ENCODE measurements at places on chromosomes 3 and 15.

DNA sequence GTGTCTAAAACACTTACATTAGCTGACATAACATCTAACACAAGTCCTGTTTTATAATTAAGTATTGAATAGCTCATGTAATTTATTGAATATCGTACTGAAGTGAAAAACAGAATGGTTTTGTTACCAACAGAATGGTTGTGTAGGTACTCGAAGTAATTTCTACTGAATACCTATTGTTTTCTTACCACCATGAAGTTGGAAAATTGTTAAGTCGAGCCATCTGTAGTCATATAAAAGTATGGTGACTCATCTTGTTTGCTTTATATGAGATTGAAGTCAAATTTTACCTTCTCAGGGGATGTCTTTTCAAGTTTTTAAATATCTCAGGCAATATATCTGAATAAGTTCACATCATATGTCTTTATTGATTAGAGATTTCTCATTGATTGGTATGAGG lies 37.6 kb downstream of the PIAS1 start:
- no peak for DNase-seq

DNA sequence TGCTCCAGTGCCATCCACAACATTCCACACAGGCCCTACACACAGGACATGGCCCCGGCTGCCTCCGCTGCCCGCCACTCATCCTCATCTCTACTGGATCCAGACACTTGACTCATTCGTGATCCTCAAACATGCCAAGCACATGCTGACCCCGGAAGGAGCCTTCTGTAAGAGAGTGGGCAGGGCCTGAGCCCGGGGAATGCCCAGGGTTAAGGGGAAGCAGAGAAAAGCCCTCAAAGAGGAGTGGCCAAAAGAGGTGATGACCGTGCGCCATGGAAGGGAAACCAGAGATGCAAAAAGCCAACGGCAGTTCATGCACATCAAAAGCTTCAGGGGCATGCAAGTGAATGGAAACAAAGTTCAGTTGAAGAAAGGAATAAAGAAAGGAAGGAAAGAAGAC lies 46.1 kb downstream of the RFTN1 start:
- DNase-seq: peak; percentile 35

GRCh38 chr3:150073031-150073430 lies 102.3 kb upstream of the PFN2 start:
- no peak for DNase-seq

GRCh38 chr15:66505430-66505811 lies 295 bp downstream of the ZWILCH start:
- DNase-seq: no peak

DNA sequence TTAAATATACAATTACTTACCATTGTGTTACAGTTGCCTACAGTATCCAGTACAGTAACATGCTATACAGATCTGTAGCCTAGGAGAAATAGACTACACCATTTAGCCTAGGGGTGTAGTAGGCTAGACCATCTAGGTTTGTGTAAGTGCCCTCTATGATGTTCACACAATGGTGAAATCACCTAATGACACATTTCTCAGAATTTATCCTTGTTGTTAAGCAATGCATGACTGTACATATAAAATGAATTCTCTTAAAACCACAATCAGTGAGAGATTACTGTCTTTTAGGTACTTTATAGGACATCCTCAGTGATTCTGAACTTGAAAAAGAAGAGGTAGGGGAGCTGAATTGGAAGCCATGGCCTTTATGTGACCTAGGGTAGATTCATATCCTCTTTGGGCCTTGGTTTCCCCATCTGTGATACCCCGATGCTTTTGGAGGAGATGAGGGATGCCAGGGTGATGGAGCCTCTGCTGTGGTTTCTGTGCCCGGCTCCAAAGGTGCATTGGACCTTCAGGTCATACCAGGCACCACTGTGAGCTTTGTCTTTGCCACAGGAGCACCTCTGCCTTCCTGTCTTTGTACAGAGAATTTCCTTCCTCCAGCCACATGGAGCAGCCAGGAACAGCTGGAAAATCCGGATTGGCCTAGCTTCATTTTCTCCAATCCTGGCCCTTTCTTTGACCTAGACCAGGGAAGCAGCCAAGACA lies 51.9 kb upstream of the FLNB start:
- DNase-seq: no peak

DNA sequence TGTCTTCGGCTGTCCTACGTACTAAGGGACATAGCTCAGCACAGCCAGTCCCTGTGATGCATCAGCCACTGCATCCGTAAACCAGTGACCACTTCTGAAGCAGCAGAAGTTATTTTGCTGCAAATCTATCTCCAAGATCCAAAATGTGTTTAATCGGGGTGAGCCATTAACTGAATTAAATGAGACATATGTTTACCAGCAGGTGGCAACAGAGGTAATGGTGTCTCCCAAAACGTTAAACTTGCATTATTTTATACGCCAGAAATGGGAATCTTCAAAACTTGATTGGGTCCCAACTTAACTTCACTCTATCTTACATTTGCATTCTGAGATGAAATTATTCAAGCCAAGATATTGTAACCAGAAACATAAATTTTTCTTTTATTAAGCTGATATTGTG lies 75.3 kb upstream of the BOC start:
- no peak for DNase-seq

GRCh38 chr3:100043271-100043670 lies 71.0 kb downstream of the FILIP1L start:
- no peak for DNase-seq

DNA sequence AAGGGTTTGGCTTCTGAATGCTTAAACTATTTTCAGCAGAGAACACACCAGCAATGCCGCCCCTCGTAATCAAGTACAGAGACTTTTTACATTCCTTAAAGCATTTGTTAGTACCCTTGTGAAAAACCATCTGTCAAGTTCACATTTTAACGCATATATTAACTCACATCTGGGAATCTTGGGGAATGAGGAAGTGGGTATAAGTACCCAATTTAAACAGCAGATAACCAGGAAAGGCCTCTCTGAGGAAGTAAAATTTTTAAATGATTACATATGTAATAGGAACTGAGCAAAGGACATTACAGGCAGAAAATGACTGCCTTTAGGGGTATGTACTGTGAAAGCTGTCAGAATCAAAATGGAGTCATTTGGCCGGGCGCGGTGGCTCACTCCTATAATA lies 12.8 kb upstream of the CFAP44 start:
- DNase-seq: no peak

GRCh38 chr3:169493521-169494141 lies 169.9 kb downstream of the MECOM start:
- DNase-seq: no peak

DNA sequence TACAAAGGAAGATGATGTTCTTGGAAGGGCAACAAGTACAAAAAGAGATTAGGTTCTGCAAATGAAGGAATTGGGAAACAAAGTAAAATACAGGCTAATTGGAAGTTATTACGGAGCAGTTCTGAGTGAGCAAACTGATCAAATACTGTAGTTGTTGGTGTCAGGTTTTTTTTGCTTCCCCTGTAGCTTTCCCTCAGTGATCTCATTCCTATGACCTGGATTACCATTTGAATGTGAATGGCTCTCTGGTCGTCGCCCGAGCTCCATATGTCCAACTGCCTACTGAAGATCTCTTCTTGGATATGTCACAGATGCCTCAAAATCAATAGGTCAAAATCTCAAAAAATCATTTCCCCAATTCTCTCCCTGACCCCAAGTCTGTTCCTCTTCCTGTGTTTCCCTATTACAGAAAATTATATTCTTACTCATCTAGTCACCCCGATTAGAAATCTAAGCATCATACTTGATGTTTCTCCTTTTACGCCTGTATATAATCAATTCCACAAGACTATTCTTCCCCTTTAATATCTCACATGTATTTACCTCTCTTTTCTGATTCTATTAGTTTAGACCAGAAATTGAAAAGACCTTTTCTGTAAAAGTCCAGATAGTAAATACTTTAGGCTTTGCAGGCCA lies 29.0 kb downstream of the GOLM2 start:
- no peak for DNase-seq

DNA sequence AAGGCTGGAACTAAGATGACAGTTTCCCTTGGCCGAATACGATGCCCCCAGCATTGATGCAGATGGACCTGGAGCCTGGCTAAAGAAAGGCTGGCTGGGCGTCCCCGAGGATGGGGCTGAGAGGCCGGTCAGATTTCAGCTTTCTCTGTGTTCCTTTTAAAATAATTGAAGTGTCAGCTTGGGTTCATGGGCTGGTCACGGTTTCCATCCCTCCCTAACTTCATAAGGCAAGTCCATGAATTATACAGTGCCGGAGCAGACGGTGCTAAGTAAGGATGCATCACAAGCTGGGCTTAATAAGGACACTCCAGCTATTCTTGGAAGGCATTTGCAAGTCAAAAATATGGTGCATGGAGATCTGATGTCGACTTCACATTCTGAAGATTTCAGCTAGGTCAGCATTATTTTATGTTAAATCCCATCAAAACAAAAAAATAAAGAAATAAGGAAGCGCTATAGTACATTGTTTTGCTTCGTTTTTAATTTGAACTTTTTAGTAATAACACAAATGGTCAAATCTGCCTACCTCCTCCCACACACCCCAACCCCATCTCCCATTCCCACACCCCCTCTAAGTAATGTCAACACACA lies 220.8 kb downstream of the RPLP1 start:
- no peak for DNase-seq

- no peak for DNase-seq
These were observed 29.4 kb downstream of the ABTB1 start for GRCh38 chr3:127702151-127702578.

GRCh38 chr3:153553605-153553945 lies 391.5 kb downstream of the RAP2B start:
- no peak for DNase-seq

DNA sequence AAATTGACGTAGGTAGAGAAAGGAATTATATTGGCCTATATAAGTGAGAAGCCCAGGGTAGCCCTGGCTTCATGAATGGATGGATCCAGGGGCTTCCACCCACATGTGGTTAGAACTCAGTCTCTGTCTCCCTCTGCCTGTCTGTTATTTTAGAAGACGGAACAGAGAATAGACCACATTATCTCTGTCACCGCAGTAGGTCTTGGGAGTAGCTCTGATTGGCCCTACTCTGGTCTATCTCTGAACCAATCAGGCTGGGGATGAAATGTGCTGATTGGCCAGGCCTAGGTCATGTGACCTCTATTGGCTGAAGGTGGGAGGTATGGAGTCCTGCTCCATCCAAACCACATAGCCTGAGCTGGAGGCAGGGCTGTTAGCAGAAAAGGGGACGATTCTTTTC lies 143.0 kb upstream of the PRR23C start:
- DNase-seq: no peak

- DNase-seq: no peak
These were observed 37.3 kb upstream of the TEX9 start for GRCh38 chr15:56327721-56328502.

- DNase-seq: no peak
These were observed 44.2 kb downstream of the GSK3B start for GRCh38 chr3:120049881-120050539.

DNA sequence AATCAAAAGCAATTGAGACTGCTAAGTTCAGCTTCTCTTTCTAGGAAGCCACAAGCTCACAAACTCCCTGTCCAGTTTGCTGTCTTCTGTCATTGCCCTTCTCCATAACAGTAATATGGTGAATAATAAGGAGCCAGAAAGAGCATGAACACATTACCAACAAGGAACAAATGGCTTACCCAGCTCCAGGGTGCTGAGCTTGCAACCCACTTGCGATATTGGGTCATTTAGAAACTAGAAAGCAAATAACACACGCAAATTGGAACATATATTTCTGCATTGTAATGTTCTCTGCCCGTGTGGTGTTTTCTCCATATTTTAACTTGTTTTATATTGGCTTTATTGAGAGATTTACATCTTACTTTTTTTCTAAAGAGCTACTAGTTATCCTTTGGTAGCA lies 325.3 kb downstream of the GBE1 start:
- DNase-seq: no peak

GRCh38 chr3:127915115-127915936 lies at the start of gene KBTBD12:
KBTBD12 (plus strand) TSS chr3:127915232; CDS start chr3:127923062, 7,830 bp downstream.
- DNase-seq: no peak

DNA sequence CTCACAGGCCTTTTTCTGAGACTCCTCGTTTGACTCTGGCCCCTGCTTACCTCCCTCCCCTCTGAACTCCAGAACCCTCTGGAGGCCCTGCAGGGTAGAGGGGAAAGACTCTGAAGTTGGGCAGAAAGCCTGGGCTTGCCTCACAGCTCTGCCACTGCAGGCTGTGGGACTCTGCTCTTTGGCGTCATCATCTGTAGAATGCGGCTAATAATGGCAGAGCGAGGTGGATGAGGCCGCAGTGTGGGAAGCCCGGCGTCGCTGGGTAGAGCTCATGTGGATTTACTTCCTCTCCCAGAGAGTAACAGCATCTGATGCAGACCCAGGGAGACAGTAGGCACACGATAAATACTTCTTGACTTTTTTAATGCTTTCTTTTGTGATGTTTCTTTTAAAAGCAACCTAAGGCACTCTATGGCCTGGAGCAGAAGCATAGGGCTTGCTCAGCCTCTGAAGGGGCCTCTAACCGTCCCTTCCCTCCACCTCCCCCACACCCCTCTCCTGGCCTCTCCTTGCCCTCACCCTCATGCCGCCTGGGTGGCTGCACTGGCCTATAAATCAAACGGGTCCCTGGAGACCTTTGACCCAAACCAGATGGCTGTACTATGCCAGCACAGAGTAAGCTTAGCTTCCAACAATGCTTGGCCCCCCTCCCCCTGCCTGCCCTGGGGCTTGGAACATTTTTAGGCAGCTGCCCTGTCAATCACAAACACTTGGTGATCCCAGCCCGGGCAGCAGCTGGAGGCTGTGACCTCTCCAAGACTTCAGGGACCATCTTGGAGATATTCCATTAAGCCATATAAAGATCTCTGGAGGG lies 32.9 kb downstream of the SPSB4 start:
- DNase-seq: no peak

DNA sequence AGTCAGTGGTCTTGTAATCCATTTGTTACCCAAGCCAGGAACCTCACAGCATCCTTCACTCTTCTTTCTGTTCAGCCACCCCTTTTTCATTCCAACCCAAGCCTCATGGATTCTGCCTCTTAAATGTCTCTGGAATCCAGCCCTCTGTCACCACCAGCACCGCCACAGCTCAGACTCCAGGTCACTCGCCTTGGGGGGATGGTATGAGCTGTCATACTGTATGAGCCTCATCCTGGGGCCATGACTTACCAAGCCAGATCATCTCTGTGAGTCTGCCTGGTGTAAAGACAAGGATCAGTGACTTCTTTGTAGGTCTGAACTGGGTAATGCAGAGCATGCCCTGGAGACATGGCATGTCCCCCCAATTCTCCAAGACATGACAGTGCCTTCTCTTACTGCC lies 79.6 kb downstream of the PGPEP1L start:
- no peak for DNase-seq

- no peak for DNase-seq
These were observed 58.4 kb upstream of the GOLIM4 start for GRCh38 chr3:168154089-168154488.
